ENCODE measurements at places on chromosomes 16 and 17.

GRCh38 chr16:87931504-87931903 is 4.8 kb downstream of the CA5A start:
- DNase-seq, result no peak

DNA sequence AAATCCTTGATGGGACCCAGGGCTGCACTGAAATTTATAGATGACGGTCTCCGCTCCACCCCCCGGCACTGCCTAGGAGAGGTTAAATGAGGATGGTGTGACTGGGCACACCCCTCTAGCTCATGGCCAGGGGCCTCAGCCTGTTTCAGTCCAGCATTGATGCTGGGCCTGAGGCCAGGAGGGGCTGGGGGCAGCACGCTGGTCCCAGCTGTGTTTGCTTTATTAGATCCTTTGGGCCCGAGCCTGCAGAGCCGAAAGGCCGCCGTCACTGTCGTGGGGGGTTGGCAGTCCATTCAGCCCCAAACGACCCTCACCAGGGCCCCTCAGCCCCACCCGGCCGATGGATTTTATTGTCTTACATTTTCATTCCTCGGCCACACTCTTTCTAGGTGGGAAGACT is 10.8 kb upstream of the DOK4 start:
- no peak for DNase-seq

- no peak for DNase-seq
These were observed 152.6 kb downstream of the CYB561 start for GRCh38 chr17:63293323-63294075.

- DNase-seq, result no peak
These were observed 4.4 kb downstream of the KDM6B start for GRCh38 chr17:7838090-7839075.

- DNase-seq, result peak; percentile 25
These were observed 13.5 kb upstream of the ABAT start for GRCh38 chr16:8660841-8661301.

Data from activated T-helper 1 cell treated with anti-CD3 and anti-CD28 coated beads, Interleukin-2, amount 50 U/mL, for 16 hours (primary cell).